ENCODE measurements at places on chromosomes 1 and 21.

DNA sequence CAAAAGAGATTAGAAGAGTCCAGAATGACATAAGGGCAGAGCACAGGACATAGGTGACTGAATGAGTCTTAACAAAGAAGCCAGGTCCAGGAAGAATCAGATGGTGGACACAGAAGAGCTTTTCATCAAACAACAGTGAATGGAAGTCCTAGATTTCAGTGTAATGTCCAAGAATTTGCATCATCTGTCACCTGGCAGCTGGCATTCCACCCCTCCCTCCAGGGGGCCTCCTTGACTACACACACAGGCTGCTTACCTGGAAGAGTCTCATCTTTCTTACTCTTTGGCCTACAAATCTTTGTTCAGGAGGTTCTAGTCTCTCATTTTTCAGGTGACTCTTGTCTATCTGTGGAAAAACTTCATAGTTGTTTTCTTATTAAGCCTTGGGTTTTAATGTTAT is 36.2 kb downstream of the GORAB start:
- DNase-seq, result no peak

DNA sequence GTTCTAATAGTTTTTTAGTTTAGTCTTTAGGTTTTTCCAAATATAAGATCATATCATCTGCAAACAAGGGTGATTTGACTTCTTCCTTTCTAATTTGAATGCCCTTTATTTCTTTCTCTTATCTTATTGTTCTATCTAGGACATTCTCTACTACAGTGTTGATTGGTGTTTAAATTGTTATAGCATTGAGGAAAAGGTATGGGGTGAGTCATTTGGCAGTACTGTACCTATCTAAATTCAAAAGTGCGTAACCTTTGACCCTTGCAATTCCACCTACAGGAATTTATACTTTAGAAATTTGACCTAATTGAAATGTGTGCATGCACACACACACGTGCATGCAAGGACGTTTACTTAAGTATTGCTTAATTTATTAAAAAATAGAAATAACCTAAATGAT is 78.3 kb downstream of the MAB21L3 start:
- DNase-seq, result no peak

- DNase-seq, result no peak
Measured at GRCh38 chr1:241161188-241161689, 195.8 kb downstream of the RGS7 start.

DNA sequence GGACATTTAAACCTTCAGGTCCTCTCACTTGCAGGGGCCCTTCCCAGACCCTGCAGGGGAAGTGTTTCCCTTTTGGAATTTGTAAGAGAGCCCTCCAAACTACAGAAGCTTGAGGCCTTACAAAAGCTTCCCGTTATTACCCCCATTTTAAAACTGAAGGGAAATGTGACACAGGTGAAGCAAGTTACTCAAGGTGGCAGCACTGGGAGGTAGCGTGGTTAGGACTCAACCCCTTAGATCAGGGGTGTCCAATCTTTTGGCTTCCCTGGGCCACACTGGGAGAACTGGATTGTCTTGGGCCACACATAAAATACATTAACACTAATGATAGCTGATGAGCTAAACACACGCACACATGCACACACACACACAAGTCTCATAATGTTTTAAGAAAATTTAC is 15.8 kb upstream of the ZC3H12A start:
- DNase-seq, result no peak

DNA sequence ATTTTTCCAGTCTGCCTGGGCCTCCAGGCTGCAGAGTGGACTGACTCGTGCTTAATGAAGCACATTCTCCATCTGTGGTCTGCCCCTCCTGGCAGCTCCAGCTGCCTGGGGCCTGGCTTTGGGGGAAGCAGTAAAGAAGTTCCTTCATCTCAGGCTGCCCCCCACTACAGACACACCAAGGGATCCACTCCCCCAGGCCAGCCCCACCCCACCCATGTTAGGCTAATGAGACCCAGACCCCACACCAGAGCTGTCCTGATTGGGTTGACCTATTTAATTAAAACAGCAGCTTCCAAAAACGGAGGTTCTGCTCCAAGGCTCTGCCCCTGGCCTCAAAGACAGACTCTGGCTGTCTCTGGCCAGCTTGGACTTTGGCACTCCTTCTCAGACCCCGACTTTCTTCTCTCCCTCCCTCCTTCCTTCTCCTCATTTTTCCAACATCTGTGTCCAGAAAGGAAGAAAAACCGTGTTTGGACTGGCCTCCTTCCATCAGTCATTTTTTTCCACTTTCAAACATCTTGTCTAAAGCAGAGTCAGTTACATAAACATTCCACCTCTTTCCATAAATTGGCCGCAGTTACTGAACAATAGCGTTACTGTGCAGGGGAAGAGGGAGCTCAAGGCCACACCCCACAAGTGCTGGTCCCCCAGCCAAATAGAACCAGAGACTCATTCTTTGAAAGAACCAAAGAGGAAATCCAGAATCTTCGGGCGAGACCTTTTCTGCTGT is 29.7 kb downstream of the SERTAD4 start:
- DNase-seq, result no peak

- no peak for DNase-seq
Measured at GRCh38 chr1:218636548-218636947, 291.4 kb downstream of the TGFB2 start.

DNA sequence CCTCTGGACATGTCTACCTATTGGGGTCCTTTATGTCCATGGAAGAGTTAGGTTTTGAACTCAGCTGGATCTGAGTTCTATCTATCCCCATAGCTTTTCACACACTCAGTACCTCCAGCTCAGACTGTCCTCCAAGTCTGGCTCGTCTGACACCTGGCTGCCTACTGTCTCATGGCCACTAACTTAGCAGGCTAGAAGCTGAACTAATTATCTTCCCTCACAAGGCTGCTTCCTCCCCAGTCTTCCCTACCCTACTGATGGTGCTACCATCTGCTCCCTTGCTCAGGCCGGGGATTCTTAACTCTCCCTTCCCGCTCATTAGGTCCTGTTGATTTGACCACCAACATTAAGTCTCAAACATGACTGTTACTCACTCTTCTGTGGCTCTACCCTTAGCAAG is 13.4 kb downstream of the VANGL2 start:
- no peak for DNase-seq

GRCh38 chr21:28923439-28923975 is 69.2 kb downstream of the LTN1 start:
- DNase-seq, result no peak

DNA sequence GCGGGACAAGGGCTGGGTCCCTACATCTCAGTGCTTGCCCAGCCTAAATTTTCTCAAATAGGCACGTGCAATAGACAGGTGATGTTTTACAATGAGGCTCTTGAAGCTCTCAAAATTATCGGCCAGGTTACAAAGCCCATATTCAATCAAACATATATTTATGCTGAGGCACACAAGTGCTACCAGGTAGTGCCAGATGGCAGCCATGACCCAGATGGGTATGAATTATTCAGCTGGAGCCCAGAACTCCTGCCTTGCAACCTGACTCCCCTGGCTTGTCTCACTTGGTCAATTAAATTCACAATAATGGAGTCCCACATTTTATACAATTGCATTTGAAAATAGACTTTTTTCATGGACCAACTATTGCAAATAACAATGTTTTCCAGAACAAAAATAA is 12.3 kb upstream of the ADAM30 start:
- DNase-seq, result peak; percentile 72

GRCh38 chr21:44932408-44933181 is 7.2 kb upstream of the SLX9 start:
- DNase-seq, result no peak

GRCh38 chr1:117535821-117536220 is 70.0 kb upstream of the TENT5C start:
- no peak for DNase-seq

GRCh38 chr1:115624859-115625258 is 16.9 kb upstream of the VANGL1 start:
- no peak for DNase-seq

GRCh38 chr1:13513063-13513894 is 524 bp downstream of the LRRC38 start:
- DNase-seq, result no peak

DNA sequence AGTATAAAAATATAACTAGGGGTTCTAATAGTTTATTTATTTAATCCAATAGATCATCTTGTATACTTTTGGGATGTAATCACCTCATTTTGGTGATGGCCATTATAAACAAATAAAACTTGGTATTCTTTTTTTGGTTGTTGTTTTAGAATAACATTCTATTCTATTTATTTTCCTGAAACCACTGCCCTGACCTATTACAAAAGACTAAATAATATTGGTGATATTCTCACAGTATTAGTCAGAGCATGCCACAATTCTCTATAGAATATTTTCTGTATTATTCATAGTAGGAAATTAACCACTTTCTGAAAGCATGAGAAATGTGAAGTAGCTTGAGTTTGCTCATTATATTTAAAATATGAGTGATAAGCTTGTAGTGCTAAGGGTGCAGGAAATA is 54.1 kb upstream of the LRRC7 start:
- DNase-seq, result no peak

DNA sequence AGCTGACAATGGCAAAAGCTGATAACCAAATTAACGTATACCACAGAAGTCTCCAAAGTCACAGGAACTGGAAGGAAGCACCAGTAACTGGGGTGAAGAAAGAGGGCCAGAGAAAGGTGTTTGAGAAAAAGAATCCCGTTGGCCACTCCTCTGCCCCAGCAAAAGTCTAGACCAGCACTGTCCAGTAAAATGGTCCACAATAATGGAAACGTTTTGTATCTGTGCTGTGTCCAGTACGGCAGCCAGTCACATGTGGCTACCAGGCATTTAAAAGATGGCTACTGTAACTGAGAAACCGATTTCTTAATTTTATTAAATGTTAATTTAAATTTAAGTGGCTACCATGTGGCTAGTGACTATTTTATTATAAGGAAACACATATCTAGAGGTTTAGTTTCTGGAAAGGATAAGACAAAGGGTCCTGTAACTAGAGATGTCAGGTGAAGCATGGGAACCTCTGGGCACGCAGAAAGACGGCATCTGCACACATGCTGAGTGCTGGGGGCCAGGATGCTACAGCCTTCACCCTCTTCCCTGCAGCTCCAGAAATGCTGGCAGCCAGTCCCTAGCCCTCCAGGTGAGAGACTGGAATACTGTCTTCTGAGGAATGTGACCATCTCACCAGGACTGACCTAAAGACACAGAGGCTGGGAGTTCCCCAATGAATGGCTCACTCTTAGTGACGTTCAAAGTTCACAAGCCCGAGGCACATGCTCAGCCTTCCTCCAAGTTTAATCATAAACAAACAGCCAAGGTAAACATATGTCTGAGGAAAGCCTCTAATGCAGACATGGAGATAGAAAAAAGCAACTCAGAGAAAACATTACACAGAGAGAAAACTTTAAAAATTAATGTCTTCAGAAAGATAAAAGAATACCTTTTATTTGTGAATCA is 50.7 kb downstream of the JAK1 start:
- DNase-seq, result no peak

DNA sequence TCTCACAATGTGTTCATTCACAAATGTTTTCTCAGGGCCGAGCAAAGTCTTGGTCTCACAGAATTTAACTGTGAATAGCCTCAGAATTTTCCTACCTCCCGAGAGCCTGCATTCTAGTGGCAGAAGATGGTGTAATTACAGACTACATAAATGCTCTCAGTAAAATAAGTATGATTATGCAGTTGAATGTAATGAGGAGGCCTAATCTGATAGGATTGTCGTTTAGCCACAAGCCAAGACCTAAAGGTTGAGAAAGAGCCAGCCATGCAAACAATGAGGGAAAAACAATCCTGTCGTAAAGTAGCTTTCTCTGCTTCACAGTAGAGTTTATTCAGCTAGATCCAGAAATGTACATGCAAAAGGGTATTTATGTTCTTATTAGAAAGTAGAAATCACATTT is 607.8 kb upstream of the B3GALT2 start:
- DNase-seq, result no peak

DNA sequence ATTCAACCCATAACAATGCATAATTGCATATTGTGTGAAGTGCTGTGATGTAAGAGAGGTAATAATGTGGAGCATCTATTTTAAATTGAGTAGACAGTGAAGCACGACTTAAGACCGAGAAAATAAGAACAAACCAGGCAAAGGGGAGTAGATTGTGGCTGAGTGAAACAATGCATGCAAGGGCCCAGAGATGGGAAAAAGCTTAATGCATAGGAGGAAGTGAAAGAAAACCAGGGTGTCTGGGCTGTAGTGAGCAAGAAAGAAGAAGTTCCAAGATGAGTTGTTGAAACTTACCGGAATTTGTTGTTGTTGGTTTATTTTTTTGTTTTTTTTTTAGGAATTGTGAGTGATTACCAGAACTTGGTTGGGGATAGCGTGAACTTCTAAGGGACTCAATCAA is 104.7 kb downstream of the SNX7 start:
- DNase-seq, result no peak

- DNase-seq, result no peak
Measured at GRCh38 chr1:225825607-225826007, 15.7 kb downstream of the EPHX1 start.

DNA sequence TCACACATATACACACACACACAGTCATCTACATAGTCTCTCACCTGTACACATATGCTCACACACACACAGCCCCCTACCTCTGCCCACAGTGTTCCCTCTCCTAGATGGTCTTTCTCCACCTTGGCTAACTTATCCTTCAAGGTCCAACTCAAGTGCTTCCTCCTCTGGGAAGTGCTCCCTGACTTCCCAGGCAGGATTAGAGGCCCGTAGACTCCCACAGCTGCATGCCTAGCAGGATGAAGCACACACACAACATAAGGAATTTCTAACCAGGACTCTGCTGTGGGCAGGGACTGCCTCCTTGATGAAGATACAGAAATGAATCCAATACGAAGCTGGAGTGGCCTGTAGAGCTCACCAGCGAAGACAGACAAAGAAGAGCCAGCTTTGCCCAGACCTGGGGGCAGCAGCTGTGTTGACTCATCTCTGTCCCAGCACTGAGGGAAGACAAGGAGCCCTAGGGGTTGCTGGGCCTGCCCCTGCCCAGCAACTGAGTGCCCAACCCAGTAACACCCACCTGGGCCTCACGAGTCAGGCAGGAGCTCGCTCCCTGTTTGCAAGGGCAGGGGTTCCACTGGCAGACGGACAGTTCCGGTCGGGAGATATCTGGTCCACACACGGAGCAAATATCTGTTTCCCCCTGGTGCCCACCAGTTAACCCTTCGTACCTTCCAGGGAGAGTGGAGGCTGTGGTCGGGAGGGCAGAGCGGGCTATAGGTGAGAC is 100.8 kb downstream of the DMRTB1 start:
- DNase-seq, result no peak

DNA sequence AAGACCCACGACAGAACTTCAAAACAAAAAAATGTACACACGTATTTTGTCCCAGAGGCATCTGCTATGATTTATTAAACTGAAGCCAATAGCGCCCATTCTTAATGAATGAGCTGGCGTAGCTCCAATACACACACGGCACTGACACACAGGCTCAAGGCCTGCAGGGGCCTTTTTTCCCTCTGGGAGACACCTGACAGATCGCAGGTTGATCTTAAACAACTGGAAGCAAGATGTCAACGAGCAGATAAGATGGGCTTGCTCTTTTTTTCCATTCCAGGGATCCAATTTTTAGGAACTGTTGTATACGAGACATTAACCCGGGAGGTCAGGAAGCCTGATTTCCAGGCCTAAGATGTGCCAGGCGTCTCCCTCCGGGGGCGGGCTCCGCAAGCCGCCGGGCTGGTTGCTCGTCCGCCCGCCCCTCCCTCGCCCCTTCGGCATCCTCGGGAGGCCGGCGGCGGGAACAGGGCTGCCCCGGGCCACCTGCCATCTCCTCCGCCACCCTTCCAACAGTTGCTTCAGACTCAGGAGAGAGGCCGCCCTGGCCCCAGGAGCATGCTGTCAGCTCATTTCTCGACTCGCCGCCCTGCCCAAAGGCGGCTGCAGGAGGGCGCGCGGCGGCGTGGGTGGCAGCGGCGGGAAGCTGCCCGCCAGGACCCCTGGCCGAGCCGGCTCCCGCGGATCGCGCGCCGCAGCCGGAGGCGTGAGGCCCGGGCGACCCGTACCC is 735 bp downstream of the TTC13 start:
- DNase-seq, result no peak
